Psoas muscle (tissue), 8 donors: ENCODE measurements at places on chromosomes 2 and 18.

- no peak for DNase-seq
These were observed 152.5 kb downstream of the CYP26B1 start for GRCh38 chr2:71995067-71995665.

- DNase-seq: no peak
These were observed 131.6 kb upstream of the DOCK10 start for GRCh38 chr2:225173909-225174308.

- no peak for DNase-seq
These were observed 16.1 kb downstream of the HJURP start for GRCh38 chr2:233838251-233838650.

DNA sequence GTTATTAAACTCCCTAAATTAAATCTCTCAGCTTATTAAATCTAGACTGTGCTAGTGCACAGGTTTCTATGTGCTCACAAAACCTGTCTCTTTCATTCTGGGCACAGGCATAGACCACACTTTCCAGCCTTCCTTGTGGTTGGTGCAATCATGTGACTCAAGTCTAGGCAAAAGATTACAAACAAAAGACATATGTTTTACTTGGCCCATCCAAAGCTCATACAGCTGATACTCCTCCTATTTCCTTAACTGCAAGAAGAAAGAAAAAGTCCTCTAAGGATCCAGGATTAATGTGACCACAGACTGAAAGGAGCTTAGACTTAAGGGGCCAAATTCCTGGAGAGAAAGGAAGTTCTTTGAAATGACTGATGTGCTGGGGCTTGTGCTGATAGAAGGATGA, 731.3 kb upstream of the RAB6C start:
- no peak for DNase-seq

GRCh38 chr2:66772618-66773017, 337.7 kb downstream of the MEIS1 start:
- DNase-seq: no peak

DNA sequence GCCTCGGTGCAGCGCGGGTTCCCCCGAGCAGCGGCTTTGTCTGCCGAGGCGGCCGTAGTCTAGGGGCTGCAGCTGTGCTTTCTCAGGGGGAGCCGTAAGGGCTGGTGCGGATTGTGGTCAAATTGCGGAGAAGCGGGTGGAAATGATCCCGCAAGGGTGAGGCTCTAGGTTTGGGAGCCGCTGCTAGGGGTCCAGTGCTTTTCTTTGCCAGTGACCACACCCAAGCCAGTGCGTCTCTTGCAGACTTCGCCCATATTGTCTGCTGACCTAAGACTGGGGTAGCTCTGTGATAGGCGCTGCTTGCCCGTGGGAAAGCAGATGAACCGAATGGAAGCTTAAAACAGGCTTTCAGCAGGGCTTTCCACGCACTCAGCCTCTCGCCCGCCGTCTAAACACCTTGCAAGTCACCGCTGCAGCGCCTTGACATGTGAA, 2.1 kb downstream of the DPYSL5 start:
- no peak for DNase-seq

GRCh38 chr2:166573391-166573790, 79.3 kb upstream of the SCN7A start:
- DNase-seq: no peak

DNA sequence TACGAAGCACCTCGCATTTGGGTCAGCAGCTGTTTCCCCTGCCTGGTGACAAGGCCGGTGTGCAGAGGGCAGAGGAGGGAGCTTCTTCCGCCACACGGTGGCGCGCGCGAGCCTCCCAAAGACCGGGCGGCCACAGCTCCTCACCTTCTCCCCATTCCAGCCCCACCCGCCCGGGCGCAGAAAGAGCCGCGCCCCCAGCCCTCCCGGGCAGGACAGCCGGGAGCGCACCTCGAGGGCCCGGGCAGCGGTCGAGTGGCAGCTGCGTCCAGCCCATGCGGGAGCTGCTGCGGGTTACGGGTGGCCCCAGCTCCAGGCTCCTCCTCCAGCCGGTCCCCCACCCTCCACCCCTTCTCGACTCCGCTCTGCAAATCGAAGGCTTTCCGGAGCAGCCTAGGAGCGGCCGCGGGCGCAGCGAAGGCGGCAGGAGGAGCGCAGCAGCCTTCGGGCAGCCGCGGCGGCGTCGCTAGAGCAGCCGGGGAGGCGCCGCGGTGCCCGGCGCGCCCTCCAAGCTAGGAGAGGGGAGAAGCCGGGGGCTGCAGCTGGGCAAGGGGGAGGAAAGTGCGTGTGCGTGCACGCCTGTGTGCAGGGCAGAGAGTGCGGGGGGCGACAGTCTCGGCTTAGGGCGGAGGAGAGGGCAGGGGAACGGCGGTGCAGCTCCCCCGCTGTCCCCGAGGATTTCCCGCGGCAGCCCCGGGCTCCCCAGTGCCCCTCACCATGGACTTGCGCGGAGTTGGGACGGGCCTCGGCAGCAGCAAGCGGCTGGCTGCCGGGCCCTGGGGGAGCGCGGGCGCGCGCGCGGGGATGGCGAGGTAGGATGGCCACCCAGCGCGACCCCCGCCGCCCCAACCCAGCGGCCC, at the start of gene CCDC85A:
TSS of gene CCDC85A (plus strand) at position 348 of the 857 bp plus-strand sequence. CDS start 635 bp downstream, outside the sequence.
- peak; percentile 86 for DNase-seq

DNA sequence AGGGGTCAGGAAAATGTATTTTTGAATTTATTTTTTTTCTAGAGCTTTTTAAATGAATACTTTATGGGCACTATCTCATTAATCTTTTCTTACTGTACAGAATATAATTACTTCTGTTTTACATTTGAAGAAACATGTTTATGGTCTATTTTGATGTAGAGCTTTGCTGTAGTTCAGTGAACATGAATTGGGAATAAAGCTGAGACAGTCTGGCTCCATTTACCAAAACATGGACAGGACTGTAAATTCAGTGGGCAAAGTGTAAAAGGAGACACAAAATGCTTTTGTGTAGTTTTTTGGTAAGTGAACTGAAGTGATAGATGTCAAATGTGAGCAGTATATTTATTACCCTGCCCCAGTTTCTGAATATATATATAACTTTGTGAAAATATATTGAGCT, 1298.8 kb upstream of the NXPH2 start:
- no peak for DNase-seq

GRCh38 chr18:12744103-12744502, 41.3 kb downstream of the PSMG2 start:
- no peak for DNase-seq

DNA sequence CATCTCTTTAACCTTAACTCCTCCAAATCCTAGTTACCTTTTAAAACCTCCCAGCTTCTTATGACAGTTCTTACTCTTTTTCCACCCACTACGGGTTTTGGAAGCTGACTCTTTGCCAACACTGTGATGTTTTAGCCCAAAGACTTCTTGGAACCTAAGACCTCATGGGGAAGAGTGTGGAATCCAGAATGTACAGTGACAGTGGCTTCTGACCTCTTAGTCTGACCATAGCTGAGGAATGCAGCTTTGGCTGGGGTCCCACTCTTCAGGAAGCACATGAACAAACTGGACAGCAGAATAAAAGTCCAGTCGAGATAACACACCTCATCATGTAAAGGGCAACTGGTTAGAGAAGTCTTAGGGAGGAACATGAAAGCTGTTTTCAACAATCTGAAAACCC, 161.1 kb upstream of the PKDCC start:
- no peak for DNase-seq

- no peak for DNase-seq
These were observed 73.3 kb upstream of the MCFD2 start for GRCh38 chr2:46988733-46989481.

GRCh38 chr18:13407484-13407883, 188.9 kb downstream of the LDLRAD4 start:
- no peak for DNase-seq

- no peak for DNase-seq
These were observed 1412.0 kb upstream of the ZEB2 start for GRCh38 chr2:145931781-145932395.

DNA sequence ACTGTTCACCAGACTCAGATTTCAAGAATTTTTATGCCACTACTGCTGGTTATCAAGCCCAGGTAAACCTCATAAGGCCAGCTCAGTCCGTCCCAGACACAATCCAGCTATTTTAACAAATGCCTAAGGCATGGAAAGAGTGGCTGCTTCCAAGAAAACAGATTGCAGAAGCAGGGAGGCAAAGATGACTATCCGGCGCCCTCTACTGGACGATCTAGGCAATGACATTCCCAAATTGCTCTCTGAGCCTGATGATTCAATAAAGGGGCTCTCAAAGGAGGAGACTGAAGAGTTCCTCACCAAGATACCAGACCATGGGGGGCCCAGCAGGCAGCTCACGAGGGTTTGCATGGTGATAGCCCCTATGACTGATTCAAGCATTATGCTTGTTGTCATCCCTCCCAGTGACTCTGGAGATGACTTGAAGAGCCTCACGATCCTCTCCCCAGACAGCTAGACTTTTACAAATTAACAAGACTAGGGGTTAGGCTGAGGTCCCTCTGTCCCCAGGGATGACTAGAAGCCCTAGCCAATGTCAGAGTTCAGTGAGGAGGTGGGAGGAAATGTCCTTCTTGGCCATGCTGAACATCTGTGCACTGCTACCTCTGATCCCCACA, 25.0 kb downstream of the SERPINB8 start:
- DNase-seq: no peak

DNA sequence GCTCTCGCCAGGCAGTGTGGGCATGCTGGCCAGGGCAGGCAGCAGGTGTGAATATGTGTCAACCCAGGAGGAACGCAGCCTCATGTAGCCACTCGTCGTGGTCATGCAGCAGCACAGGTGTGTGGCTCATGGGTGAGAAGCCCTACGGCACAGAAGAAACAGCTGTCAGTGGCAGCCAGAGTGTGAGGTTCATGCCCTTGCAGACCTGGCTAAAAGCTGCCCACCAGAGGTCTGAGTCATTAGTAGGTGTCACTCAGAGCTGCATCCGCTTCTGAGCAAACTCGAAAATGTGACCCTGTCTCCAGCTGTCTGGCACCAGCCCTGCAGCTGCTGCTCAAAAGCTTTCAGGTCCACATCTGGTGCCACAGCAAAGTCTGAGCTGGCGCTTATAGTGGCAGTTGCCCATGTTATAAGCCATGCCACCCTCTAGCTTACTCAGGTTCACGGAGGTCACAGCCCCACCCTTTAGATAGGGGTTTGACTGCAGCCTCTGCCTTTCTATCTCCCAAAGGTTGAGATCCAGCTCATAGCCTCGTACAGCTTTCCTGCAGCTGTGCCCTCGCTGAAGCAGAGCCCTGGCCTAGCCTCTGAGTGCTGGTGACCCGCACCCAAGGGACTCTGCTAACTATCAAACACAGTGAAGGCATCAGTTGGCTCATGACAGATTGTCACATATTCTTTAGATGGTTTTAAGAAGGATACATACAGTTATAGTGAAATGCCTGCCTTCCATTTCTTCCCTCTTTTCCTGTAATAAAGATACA, 195.0 kb downstream of the CCDC102B start:
- no peak for DNase-seq

- DNase-seq: no peak
These were observed 54.7 kb downstream of the SERPINB7 start for GRCh38 chr18:63829886-63830285.

DNA sequence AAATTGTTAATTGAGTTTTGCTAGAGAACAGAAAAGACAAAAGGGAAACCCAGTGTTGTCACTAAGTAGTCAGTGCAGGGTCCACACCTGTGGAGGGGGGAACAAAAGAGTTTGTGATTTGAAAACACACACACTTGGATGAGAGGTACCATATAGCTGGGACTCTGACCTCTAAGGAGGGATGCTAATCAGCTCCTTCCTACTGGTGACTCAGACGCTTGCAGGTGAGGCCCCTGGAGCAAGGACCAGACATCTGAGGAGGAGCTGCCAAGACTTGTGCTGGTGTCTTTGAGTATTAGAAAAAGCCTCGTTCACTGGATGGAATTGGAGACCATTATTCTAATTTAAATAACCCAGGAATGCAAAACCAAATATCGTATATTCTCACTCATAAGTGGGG, 146.4 kb upstream of the MAP2 start:
- no peak for DNase-seq

GRCh38 chr2:129193961-129194360, 785.5 kb upstream of the RAB6C start:
- DNase-seq: no peak

GRCh38 chr2:31563273-31563839, 17.4 kb downstream of the SRD5A2 start:
- no peak for DNase-seq

GRCh38 chr18:66587430-66587829, 16.5 kb downstream of the CDH19 start:
- no peak for DNase-seq

DNA sequence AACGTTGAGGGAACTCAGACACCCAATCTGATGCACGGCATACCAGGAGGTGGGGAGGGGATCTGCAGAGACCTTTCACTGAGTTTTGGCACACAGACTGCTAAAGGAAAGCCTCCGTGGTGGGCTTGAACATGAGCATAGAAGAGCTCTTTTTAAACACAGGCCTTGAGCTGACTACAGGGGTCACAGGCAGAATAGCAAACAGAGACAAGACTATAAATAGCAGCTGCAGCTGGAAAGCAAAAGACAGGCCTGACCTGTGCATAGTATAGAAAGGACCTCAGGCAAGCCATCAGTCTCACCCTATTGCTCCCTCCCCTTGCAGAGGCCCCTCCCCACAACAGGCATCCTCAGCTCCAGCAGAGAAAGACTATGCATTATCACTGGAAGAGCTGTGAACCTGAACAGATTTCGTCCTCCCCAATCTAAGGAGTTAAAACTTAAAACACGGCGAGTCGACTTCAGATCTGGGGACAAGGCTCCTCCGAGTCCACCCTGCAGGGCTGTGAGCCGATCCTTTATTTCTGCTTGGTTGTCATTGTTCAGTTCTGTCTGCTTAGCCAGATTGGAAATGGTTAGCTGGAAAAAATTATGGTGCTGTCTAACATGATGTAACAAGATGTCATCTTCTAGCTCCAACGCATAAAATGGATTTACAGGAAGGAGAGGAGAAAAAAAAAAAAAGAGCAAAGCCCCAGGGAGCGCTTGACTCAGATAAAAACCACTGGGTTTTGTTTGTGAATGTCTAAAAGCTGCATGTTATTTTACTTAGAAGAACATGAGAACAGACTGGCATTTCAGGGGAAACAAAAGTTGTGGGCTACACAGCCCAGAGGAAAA, 25.2 kb upstream of the LCLAT1 start:
- no peak for DNase-seq

DNA sequence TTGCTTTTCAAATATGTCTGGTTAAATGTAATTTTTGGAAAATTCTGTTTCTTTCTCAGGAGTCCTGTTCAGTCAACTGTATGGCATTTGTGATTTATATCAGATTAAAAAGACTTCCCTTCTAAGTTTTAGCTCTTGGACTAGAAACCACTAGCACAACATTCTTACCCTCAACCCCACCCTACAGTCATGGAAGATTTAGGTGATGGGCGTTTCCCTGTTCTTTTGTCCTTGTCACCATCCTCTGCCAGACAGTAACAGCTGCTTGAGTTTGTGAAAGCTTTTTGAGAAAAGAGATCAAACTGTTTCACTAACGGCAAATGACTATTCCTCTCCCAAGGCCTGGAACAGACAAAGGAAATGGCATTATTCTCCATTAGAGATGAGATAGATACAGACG, 31.8 kb downstream of the SERPINB5 start:
- no peak for DNase-seq

- DNase-seq: no peak
These were observed 194.9 kb upstream of the SPOPL start for GRCh38 chr2:138306626-138307025.
